ENCODE measurements at places on chromosomes 6 and 20. TPM values are rescaled to one million over a fixed set of nuclear protein-coding genes. Genes with fewer than 3 reads are reported as not detected.

LTB gene
- 0.77 TPM for polyA plus RNA-seq

ELOVL4 gene
- 1.8 TPM for polyA plus RNA-seq

ADGRF4 gene
- polyA plus RNA-seq = not detected

TRAPPC3L gene
- not detected for polyA plus RNA-seq

AFDN gene
- polyA plus RNA-seq = 53.4 TPM

ISM1 gene
- polyA plus RNA-seq = 0.62 TPM

RAET1L gene
- not detected for polyA plus RNA-seq

HLA-DOA gene
- polyA plus RNA-seq = 120 TPM

FLRT3 gene
- polyA plus RNA-seq = 0.41 TPM

NKX2-2 gene
- not detected for polyA plus RNA-seq

SLC13A3 gene
- polyA plus RNA-seq = 15.4 TPM

CFAP61 gene
- polyA plus RNA-seq = 0.08 TPM

FAM184A gene
- polyA plus RNA-seq = 6.3 TPM

MUC21 gene
- not detected for polyA plus RNA-seq

CALHM4 gene
- not detected for polyA plus RNA-seq

RHAG gene
- not detected for polyA plus RNA-seq

LAMA2 gene
- 1.3 TPM for polyA plus RNA-seq

ENPP1 gene
- 6.9 TPM for polyA plus RNA-seq

WFDC10B gene
- polyA plus RNA-seq = 0.36 TPM

STMND1 gene
- not detected for polyA plus RNA-seq

CFB gene
- 0.09 TPM for polyA plus RNA-seq

SYCP2L gene
- 1.3 TPM for polyA plus RNA-seq

SEL1L2 gene
- polyA plus RNA-seq = not detected

CDC5L gene
- 5.1 TPM for polyA plus RNA-seq

COL19A1 gene
- not detected for polyA plus RNA-seq

ATP9A gene
- 5.0 TPM for polyA plus RNA-seq

NMBR gene
- 0.11 TPM for polyA plus RNA-seq

LY6G5C gene
- 2.1 TPM for polyA plus RNA-seq

RIPOR3 gene
- polyA plus RNA-seq = 5.6 TPM

PCMTD2 gene
- 24.6 TPM for polyA plus RNA-seq

DUSP15 gene
- polyA plus RNA-seq = 6.0 TPM

TRIM15 gene
- polyA plus RNA-seq = 0.18 TPM

LYRM2 gene
- polyA plus RNA-seq = 7.3 TPM

EPPIN gene
- 0.06 TPM for polyA plus RNA-seq

TM9SF4 gene
- polyA plus RNA-seq = 72.0 TPM

POPDC3 gene
- 6.5 TPM for polyA plus RNA-seq

LINC00237 gene
- polyA plus RNA-seq = 0.22 TPM

IL20RA gene
- 1.3 TPM for polyA plus RNA-seq

CST5 gene
- not detected for polyA plus RNA-seq

CLPSL2 gene
- 3.2 TPM for polyA plus RNA-seq

LAMP5 gene
- 0.66 TPM for polyA plus RNA-seq
